CMK (cell line): ENCODE measurements at places on chromosomes 1 and 21.
A peak's percentile ranks its signal among the peaks of the same experiment; 100 is the strongest.

GRCh38 chr1:3399732-3400131 is 54.7 kb upstream of the ARHGEF16 start:
- no peak for DNase-seq

DNA sequence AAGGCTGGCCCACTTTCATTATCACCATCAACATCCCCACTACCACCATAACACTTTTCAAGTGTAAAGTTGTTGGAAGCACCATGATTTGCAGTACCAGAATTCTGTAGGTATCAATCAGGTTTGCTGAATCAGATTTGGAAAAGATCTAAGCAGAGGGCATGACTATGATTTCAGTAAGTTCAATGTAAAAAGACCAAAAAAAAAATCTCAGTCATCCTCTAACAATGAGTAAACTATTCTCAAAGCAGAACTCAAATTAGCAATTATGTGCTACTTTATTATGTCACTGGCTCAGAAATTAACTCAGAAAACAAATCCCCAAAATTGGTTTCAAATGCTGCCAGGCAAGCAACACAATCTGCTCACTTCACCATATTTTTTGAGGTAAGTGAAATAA is 187.8 kb upstream of the HP1BP3 start:
- DNase-seq, result no peak

DNA sequence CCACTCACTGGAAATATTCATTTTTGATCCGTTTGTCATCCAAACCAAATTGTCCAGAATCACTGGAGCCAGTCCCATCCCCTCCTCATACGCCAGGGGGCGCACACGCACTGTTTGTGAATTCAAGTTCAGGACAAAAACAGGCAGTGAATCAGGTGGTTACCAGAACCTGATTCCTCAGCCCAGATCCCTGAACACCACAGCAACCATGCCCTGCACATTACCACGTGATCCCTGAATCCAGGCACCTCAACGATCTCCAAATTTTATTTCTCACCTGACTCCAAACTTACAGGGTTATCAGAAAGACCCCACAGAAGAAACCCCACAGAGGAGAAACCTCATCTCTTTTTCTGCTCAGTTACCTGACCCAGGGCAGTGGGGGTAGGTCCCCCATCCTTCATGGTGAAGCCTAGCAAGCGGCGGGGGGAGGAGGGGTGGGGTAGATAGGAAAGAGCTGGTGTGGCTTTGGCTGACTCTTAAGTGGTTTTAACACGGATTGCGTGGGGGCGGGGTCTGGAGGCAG is 1.4 kb upstream of the PTPRF start:
- peak; percentile 63 for DNase-seq

GRCh38 chr21:35627462-35627861 is 432.9 kb downstream of the SETD4 start:
- DNase-seq, result no peak

- DNase-seq, result no peak
Observed at GRCh38 chr1:157842939-157843338, 1.3 kb upstream of the CD5L start.

GRCh38 chr1:185776522-185776921 is 42.3 kb downstream of the HMCN1 start:
- DNase-seq, result no peak

DNA sequence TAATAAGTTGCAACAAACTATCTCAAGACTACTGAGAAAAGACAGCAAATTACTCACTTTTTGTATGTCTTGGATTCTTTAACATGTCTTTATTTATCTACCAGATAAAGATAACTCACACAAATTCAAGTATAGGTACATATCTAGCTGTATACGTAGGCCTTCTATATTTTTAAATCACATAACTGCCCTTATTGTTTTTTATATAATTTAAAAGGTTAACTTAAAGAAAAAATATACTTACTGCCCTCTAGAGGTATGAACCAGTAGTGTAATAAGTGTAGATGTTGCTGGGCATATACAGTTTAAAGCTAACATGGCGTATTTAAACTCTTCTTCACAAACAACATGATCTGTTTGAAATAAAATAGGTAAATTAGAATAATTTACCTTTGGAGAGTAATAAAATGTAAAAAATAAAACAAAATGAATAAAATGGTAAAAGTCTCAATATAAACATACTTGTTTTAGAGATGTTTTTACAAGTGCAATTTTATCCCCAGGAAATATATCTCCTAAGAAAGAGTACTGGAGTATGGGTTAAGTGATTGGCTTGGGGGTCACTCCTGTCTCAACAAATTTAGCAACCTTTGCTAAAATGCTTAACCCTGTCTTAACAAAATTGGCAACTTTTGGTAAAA is 235.2 kb downstream of the KCNT2 start:
- DNase-seq, result peak; percentile 32

- no peak for DNase-seq
Observed at GRCh38 chr21:36915014-36915695, 51.3 kb downstream of the HLCS start.

GRCh38 chr1:211326528-211327345 is at the start of gene TRAF5:
TRAF5 (plus strand) TSS chr1:211326833; CDS start chr1:211353240, 26,407 bp downstream.
- DNase-seq, result no peak

DNA sequence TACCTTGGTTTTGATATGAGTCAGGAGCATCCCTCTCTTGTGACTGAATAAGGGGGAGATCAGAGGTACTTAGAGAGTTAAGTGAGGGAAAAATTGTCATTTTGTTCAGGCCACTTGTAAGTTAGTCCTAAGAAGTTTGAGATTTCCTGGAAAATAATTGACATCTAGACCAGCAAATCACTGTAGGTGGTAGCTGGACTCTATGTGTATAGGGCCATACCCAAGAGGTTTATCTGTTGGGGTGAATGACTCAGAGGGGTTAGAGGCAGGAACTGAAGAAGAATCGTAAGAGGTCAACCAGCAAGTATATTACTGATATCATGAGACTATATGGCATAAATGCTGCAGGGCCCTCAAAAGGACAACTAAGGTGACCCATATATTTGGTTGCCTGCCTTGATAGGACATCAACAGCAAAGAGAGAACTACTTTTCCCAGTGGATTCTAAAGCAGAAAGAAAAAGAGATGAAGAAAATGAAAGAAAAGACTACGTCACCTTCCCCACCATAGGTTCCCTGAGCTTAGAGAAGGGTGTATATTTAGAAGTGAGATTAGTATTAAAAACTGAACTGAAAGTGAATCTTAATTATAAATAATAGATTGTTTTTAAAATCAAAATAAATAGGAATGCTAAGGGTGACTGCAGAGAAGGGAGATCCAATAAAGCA is 8.0 kb upstream of the RNPC3 start:
- DNase-seq, result no peak
